Stimulated activated CD4-positive, alpha-beta T cell treated with anti-CD3 and anti-CD28 coated beads, Interleukin-15, amount 100 ng/mL, for 24 hours (primary cell): ENCODE measurements at places on chromosomes 1 and 21.

- DNase-seq = no peak
Measured at GRCh38 chr1:84835169-84835568, 57.8 kb downstream of the LPAR3 start.

DNA sequence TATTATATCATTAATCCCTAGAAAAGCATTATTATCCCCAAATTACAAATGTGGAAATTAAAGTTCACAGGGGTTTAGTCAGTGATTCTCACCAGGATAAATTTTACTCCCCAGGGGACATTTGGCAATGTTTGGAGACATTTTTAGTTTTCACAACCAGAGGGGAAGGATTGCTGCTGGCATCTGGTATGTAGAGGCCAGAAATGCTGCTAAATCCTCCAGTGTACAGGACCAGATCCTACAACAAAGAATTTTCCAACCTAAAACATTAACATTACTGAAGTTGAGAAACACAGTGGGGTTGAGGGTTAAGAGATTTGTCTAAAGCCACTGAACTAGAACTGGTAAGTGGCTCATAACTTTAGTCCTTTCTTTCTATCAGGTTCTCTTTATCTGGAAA lies 162.0 kb upstream of the SYT6 start:
- DNase-seq = no peak

- DNase-seq = no peak
Measured at GRCh38 chr1:97660431-97661105, 260.3 kb downstream of the DPYD start.

GRCh38 chr21:38639571-38640354 lies 141.5 kb upstream of the ERG start:
- DNase-seq = no peak

- DNase-seq = no peak
Measured at GRCh38 chr1:110340207-110340468, 961 bp downstream of the RBM15 start.

GRCh38 chr1:25023826-25024225 lies 93.8 kb upstream of the RUNX3 start:
- DNase-seq = peak; percentile 48

GRCh38 chr1:20100632-20101355 lies 18.5 kb downstream of the PLA2G2D start:
- peak; percentile 48 for DNase-seq

- DNase-seq = no peak
Measured at GRCh38 chr1:11338284-11338924, 65.4 kb downstream of the UBIAD1 start.
